Skeletal muscle tissue (tissue), 5 donors: ENCODE measurements at places on chromosomes 7 and 10. TPM values are rescaled to one million over a fixed set of nuclear protein-coding genes. Genes with fewer than 3 reads are reported as not detected.

ARHGEF35 gene
- total RNA-seq: 1.6 TPM

PTN gene
- 21.9 TPM for total RNA-seq

ACSM6 gene
- not detected for total RNA-seq

GRID1 gene
- 2.1 TPM for total RNA-seq

CHST15 gene
- 19.3 TPM for total RNA-seq

DNA2 gene
- 16.7 TPM for total RNA-seq

KCNMA1 gene
- total RNA-seq: 18.8 TPM

SLC26A5 gene
- total RNA-seq: not detected

ADAM22 gene
- total RNA-seq: 9.9 TPM

ZNF12 gene
- total RNA-seq: 17.7 TPM

AMPH gene
- total RNA-seq: 9.4 TPM

FAS gene
- 8.4 TPM for total RNA-seq

CALML3 gene
- total RNA-seq: not detected

POR gene
- total RNA-seq: 42.8 TPM

MMRN2 gene
- total RNA-seq: 25.6 TPM

CPA2 gene
- 0.52 TPM for total RNA-seq

UPK3B gene
- total RNA-seq: not detected

NUTM2B gene
- 1.0 TPM for total RNA-seq

VWDE gene
- 0.52 TPM for total RNA-seq

ABCB4 gene
- under 0.01 TPM for total RNA-seq

CCSER2 gene
- total RNA-seq: 43.3 TPM

GRM3 gene
- total RNA-seq: under 0.01 TPM

TMEM130 gene
- total RNA-seq: 0.52 TPM

CFTR gene
- not detected for total RNA-seq

PIK3CG gene
- total RNA-seq: 5.2 TPM

ACBD7 gene
- total RNA-seq: 1.6 TPM
